ENCODE measurements at places on chromosomes 1 and 21. TPM values are rescaled to one million over a fixed set of nuclear protein-coding genes. Genes with fewer than 3 reads are reported as not detected.

- H3K27ac ChIP-seq: no peak overlapping the region
- H3K4me3 ChIP-seq: no peak overlapping the region
- DNase-seq: no peak
- peaks cover 2% of the 10 kb centered on the region for H3K27me3 ChIP-seq
- no peaks in the 10 kb centered on the region for H3K4me1 ChIP-seq
- no peaks in the 10 kb centered on the region for H3K36me3 ChIP-seq
These were observed 93.3 kb upstream of the COG2 start for GRCh38 chr1:230548997-230549396.

DNA sequence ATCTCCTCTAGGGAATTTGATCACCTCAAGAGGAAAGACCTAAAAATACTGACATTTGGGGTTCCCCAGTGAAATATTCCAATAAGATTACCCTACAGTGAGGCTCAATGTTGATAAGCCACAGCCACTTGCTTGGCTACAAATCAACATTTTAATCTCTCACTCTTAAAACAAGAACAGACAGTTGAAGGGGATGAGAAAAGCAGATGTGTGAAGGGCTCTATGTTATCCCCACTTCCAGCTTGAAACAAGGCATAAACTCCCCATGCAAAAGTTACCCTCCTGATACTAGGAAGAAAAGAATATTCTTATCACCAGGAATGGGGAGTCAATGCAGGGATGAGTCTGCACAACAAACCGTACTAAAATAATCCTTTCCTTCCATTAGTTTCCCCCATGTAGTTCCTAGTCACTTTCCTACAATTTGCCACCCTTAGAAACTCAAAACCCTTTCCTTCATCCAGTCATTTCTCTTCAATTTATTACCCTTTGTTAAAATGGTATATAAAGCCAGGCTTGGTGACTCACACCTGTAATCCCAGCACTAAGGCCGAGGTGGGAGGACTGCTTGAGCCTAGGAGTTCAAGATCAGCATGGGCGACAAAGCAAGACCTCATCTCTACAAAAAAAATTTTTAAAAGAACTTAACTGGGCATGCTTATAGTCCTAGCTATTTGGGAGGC, 29.5 kb downstream of the LPGAT1 start:
- no peak overlapping the region for H3K4me3 ChIP-seq
- H3K4me1 ChIP-seq: no peaks in the 10 kb centered on the region
- H3K36me3 ChIP-seq: peaks cover 42% of the 10 kb centered on the region
- no peaks in the 10 kb centered on the region for H3K27me3 ChIP-seq
- DNase-seq: no peak

The TSSK3 gene
- 2.2 TPM for total RNA-seq

The ATF6 gene
- 18.5 TPM for total RNA-seq

All from neural crest cell (in vitro differentiated cells).